ENCODE measurements at places on chromosomes 16 and 17. TPM values are rescaled to one million over a fixed set of nuclear protein-coding genes. Genes with fewer than 3 reads are reported as not detected.

DNA sequence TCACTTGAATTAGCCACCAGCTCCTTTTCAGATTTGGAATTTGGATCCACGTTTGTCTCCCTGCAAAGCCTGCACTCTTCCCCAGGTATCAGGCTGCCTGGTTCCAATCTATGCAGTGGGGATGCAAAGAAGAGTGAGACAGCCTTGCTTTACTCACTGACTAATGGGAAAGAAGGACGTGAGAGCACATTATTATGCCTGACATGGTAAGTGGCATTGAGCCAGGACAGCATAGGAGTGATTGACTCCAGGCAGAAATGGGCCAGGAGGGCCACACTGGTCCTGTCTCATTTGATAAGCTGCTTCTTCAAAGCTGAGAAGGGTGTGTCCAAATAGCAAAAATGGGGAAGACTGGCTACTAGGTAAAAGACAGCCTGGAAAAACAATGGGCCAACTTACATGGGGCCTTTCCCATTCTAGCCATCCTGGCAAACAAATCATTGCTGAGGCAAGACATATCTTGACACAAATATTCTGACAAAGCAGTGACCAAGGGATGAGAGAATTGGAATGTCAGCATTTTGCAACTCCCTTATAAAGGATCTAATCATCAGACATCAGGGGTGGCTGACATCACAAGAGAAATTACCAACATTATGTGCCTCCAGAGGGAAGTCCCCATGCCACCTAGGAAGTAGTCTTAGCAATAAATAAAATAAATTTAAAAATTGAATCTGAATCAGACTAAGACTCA is 38.6 kb downstream of the CDH11 start:
- H3K36me3 ChIP-seq = no peaks in the 10 kb centered on the region
- H3K27me3 ChIP-seq = no peaks in the 10 kb centered on the region
- H3K4me3 ChIP-seq = no peak overlapping the region
- DNase-seq = no peak
- H3K27ac ChIP-seq = no peak overlapping the region

Gene CX3CL1
- 47.5 TPM for total RNA-seq

Gene RAB11FIP4
- total RNA-seq = 13.5 TPM

Gene TXNDC11
- total RNA-seq = 99.2 TPM

Gene TPPP3
- 29.7 TPM for total RNA-seq

GRCh38 chr17:62615503-62615902 is 12.0 kb upstream of the MRC2 start:
- H3K27me3 ChIP-seq = no peaks in the 10 kb centered on the region
- H3K27ac ChIP-seq = no peak overlapping the region
- H3K4me1 ChIP-seq = no peaks in the 10 kb centered on the region
- peaks cover 58% of the 10 kb centered on the region for H3K36me3 ChIP-seq
- H3K4me3 ChIP-seq = no peak overlapping the region

- H3K4me3 ChIP-seq = peak overlapping the region; percentile 62
- peaks cover 8% of the 10 kb centered on the region for H3K4me1 ChIP-seq
- H3K27ac ChIP-seq = peak overlapping the region; percentile 89
- H3K36me3 ChIP-seq = no peaks in the 10 kb centered on the region
- H3K27me3 ChIP-seq = peaks cover 72% of the 10 kb centered on the region
- no peak for DNase-seq
These were observed 2.2 kb downstream of the HOXB2 start for GRCh38 chr17:48542698-48543106.

Data from upper lobe of right lung (tissue), 1 donor.